Upper lobe of right lung (tissue), 1 donor: ENCODE measurements at places on chromosomes 16 and 17. TPM values are rescaled to one million over a fixed set of nuclear protein-coding genes. Genes with fewer than 3 reads are reported as not detected.

GRCh38 chr17:62051053-62051452 is 14.0 kb downstream of the MED13 start:
- no peak for DNase-seq

DNA sequence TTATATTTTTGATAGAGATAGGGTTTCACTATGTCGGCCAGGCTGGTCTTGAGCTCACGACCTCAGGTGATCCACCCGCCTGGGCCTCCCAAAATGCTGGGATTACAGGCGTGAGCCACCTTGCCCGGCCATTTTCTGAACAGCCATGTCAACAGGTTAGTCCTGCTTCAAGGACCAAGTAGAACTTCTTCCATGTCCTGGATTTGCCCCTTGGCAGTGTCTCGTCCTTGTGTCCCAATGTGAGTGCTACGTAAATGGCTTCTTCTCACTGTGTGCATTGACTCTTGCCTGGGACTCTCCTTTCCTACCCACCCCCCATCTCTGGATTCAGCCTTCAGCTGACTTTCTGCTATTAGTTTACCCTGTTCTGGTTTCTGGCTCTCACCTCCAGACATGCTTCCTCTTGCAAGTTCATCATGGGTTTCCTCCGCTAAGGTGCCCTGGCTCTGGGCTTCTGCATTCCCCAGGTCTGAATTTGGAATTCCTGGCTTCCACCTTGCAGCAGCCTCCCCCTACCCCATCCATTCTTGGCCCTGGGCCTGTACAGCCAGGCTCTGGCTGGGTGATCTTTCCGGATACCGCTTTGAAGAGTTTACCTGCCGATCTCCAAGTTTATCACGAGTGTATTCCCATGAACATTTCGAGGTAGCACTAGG is 14.0 kb upstream of the IRF8 start:
- no peak for DNase-seq

DNA sequence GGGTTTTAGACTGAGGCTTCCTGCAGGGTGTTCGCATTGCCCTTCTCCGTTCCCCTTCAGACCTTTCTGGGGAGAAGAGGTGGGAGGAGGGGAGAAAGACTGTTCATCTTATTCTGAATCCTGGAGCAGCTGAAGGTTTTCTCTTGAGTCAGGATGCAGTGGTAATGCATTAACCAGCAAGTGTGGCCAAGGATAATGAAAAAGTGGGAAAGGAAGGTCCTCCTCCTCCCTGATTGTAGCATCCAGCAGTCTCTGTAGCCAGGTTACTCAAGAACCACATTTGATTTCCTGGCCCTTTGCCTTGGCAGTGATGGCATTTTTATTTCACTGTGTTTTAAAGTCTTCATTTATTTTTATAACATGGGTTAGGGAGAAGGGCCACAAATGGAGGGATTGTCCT is 59.1 kb downstream of the CYLD start:
- DNase-seq = no peak

DNA sequence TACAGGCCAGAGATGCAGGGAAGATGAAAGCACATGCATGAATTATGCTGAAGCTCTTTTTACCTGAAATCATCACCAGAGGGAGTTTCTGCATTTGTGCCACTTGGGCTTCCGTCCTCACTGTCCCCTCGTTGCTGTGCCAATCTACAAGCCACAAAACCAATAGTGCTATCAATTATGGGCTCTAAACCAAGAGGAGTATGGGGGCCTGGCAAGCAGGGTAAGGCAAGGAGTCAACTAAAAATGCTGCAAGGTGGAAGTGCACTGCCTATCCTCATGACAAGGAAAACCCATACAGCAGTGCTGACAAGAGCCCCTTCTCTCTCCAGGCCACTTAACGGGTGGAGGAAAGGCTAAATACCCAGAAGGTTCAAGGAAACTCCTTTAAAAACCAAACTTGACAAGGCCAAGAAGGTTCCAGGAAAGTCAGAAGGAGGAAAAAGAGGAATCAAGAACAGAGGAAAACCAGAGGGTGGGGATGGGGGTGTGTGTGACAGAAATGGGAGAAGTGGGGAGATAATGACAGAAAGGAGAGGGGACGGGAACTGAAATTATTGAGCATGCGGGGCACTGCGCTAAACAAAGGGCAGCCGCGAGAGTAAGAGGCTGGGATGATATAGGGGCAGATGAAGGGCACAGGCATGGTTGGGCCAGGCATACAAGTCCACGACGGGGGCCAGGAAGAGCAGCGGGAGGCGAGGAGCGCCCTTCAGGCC is 674 bp downstream of the C17orf75 start:
- DNase-seq = no peak

DNA sequence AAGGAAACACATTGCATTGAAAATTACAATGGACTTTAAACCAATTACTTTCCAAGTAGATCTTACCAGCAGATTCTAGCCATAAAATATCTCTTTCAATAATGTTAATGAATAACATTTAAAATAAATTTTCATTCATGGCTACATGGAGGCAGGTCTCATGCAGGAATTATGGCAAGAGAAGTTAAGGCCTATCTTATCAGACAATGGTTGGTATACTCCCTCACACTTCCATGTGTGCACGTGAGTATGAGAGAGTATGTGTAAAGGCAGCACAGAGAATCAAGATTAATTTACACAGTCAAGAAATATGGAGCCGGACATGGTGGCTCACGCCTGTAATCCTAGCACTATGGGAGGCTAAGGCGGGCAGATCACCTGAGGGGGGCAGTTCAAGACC is 76.5 kb downstream of the HELZ start:
- no peak for DNase-seq

GRCh38 chr16:47625115-47625567 is 164.0 kb downstream of the PHKB start:
- DNase-seq = no peak

- no peak for DNase-seq
Measured at GRCh38 chr17:56114469-56114868, 38.8 kb upstream of the ANKFN1 start.

DNA sequence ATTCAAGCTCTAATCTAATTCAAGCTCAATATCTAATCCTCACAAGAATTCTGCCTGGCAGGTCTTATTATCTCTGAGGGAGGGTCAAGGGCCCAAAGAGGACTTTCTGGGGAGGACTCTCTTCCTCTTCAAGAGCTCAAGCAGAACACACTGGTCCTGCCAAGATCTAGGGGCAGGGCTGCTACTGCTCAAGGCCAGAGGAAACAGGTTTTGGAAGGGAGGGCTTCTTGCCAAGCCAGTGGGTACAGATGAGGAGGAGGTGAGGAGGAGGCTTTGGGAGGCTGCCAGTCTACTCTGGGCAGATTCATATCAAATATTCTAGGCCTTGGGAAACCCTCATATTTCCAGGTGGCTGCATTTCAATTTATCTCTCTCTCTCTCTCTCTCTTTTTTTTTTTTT is 51.8 kb upstream of the IL34 start:
- peak; percentile 76 for DNase-seq

- no peak for DNase-seq
Measured at GRCh38 chr17:61451538-61452300, 503 bp upstream of the TBX4 start.

DNA sequence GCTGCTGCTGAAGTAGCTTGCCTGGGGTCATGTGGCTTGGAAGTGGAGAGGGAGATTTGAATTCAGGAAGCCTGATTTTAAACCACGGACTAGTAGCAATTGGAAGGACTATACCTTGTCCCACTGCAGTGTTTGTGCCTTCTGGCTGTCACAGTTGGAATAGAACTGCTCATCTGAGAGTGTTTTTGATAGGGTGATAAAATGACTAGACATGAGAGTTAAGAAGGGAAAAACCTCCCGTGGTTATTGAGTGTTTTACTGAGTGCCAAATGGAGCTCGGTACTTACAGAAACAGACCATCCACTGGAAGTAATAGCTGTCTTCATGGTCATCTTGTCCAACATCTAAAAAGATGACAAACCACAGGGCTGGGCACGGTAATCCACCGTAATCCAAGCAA is 70.4 kb downstream of the MSI2 start:
- no peak for DNase-seq

GRCh38 chr16:72131036-72131435 is 37.4 kb downstream of the DHX38 start:
- peak; percentile 66 for DNase-seq

DNA sequence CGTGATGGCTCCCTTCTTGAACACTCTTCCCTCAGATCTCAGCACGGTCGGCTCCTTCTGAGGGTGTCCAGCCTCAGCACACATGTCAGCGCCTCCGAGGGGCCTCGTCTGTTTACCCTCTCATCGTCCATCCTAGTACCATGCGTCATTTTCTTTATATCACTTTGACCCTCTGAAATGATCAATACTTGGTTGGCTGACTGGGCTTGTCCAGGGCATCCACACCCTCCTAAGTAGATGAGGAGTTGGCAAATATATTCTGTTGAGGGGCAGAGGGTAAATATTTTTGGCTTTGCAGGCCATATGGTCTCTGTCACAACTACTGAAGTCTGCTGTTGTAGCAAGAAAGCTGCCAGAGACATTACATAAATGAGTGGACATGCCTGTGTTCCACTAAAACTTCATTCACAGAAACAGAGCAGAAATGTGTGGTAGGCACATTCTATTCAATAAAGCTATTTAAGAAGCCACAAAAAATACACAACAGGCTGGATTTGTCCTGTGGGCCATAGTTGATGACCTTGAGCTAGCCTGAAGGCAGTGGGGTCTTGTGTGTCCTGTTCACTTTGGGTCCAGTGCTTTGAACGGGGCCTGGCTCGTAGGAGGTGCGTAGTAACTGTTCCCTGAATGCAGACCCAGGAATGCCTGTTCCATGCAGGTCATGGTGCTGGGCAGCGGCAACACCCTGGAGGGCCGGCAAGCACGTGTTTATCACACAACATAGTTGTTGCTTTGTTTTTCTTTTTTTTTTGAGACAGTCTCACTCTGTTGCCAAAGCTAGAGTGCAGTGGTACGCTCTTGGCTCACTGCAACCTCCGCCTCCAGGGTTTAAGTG is 185.8 kb downstream of the SNX29 start:
- DNase-seq = peak; percentile 54

DNA sequence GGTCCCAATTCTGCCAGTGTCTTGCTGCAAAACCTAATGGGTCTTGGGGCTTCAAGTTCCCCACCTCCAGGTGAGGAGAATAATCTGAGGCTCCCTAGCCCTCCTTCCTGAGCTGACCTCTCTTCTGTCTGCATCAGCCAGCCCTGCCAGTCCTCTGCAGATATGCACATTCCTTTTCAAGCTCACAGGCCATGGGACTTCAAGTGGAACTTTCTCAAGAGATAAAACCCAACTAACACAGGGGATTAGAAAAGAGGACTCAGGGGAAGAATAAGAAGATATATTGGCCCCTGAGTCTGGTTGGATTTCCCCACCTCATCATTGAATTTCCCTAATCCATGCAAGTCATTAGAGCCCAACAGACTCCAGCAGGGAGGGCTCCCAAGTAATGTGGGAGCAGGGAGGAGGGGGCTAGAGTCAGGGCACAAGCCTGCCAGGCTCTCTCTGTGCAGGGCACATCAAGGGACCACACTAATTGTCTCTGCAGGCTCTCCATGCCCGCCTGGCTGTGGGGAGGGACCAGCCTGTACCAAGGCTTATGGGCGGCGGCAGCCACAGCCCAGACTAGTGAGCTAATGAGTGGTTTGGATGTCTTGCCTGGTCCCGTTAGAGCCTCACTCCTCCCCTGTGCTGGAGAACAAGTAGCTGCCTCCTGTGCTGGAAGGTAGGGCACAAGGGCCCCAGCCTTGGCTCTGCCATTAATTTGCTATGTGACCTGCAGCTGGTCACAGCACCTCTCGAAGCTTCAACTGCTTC is 1.2 kb downstream of the KRT14 start:
- no peak for DNase-seq

DNA sequence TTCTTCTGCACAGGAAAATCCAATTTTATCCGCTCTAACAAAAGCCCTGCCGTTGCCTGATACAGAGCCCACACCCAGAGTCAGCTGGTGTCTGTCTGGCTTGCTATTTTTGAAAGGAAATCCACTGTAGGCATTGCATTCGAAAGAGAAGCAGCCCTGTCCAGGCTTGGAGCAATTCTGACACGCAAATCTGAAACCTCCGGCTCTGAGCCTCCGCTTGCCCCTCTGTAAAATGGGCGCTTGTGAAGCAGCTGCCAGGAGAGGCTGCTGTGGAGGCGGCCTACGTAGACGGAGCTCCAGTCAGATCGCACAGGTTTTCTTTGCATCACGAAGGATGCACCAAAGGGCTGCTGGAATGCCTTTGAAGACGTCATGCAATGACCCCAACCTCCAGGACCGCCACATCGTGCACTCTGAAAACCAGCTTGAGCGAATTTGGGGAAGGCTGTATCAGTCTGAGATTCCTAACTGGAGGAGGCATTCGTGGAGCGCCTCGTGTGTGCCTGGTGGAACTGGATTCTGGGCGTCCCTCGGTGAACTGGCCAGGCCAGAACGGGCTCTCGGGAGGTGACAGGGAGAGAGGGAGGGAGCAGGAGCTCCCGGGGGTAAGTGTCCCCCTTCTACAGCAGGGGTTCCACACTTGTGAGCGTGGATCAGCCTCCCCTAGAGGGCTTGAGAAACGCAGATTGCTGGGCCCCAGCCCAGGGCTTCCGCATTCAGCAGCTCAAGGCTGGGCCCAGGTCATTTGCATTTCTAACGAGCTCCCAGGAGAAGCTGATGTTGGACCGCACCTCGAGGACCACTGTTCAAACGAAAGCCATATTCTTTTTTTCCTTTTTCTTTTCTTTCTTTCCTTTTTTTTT is 215.5 kb downstream of the MRTFB start:
- peak; percentile 57 for DNase-seq

GRCh38 chr17:45238155-45238774 is 16.6 kb downstream of the FMNL1 start:
- no peak for DNase-seq

GRCh38 chr17:19457830-19458271 is 46.8 kb downstream of the RNF112 start:
- DNase-seq = no peak

DNA sequence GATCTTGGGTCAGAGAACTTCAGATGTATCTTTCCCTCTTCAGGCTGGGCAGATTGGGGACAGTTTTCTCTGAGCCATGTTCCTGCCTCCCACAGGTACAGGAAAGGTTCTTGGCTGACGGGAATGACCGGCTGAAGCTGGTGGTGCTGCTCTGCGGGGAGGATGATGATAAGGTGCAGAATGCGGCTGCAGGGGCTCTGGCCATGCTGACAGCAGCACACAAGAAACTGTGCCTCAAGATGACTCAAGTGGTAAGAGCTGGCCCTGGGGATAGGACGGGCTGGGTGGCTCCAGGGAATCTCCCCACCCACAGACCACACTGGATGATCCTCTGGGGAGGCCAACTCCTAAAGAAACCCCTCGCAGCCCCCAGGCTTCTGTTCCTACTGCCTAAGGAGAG is 10.9 kb downstream of the SLC35G3 start:
- no peak for DNase-seq

Gene ARHGAP23
- 85.1 TPM for total RNA-seq

Gene SP6
- total RNA-seq = 8.5 TPM

Gene TBC1D3H
- total RNA-seq = not detected

Gene ACAP1
- 23.2 TPM for total RNA-seq

Gene C16orf54
- total RNA-seq = 7.3 TPM

Gene CAPNS2
- total RNA-seq = 0.67 TPM
